ENCODE measurements at places on chromosomes 3 and 15.
A peak's percentile ranks its signal among the peaks of the same experiment; 100 is the strongest.

- no peak for DNase-seq
Observed at GRCh38 chr3:188205992-188206416, 52.0 kb downstream of the LPP start.

DNA sequence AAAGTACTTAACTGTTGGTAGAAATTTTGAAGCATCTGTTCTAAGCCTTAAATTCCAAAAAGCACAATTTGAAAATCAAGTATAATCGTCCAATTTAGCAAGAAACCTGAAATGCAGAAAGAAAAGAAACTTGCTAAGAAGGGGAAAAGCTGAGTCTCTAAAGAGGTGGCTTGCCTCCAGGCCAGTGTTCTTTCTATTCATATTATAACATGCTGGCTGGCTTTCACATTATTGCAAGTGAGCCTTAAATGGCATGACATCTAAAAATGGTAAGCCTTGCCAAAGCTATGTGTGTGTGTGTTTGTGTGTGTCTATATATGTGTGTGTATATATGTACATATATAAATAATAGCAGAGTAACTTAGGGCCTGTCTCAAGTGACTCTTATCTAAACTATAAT is 89.5 kb downstream of the FGF12 start:
- no peak for DNase-seq

- no peak for DNase-seq
Observed at GRCh38 chr3:170159459-170159858, 22.1 kb downstream of the PHC3 start.

- DNase-seq = no peak
Observed at GRCh38 chr3:180782195-180782984, 103.1 kb upstream of the CCDC39 start.

- no peak for DNase-seq
Observed at GRCh38 chr15:45199136-45199810, 11.5 kb upstream of the SHF start.

DNA sequence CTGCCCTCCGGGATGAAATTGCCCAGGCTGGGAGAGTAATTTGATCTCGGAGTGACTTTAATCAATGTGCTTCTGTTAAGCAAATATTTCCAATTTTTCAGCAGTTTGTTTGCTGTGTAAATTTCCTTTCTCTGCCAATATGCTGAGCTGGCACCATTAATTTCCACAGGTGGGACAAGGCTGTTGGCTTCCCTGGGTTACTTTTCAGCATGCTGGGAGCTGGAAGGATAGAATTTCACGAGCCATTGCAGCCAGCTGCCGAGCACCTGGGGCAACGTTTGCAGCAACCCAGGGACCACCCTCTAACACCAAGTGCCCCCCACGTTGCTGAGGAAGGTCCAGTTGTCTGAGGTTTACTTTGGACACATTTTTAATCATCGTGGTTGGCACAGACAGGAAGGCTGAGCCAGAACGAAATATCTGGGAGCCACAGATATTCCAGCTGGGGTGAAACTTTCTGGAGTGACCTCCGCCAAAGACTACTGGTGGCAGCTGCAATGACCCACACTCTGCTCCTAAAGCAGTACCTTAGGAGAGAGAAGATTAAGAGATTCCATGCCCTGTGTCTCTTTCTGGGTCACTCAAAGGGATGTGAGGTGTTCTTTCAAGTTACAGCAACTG is 293.3 kb upstream of the RGMA start:
- no peak for DNase-seq

DNA sequence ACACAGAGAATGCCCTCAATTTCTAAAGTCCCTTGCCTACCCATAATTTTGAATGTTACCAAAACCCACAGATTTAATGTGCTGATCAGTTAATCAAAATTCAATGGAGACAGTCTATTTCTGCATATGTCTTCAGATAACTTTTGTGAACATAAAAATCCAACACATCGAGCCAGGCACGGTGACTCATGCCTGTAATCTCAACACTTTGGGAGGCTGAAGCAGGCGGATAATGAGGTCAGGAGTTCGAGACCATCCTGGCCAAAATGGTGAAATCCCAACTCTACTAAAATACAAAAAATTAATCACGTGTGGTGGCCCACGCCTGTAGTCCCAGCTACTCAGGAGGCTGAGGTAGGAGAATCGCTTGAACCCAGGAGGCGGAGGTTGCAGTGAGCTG is 49.3 kb downstream of the PEAK1 start:
- DNase-seq = no peak

DNA sequence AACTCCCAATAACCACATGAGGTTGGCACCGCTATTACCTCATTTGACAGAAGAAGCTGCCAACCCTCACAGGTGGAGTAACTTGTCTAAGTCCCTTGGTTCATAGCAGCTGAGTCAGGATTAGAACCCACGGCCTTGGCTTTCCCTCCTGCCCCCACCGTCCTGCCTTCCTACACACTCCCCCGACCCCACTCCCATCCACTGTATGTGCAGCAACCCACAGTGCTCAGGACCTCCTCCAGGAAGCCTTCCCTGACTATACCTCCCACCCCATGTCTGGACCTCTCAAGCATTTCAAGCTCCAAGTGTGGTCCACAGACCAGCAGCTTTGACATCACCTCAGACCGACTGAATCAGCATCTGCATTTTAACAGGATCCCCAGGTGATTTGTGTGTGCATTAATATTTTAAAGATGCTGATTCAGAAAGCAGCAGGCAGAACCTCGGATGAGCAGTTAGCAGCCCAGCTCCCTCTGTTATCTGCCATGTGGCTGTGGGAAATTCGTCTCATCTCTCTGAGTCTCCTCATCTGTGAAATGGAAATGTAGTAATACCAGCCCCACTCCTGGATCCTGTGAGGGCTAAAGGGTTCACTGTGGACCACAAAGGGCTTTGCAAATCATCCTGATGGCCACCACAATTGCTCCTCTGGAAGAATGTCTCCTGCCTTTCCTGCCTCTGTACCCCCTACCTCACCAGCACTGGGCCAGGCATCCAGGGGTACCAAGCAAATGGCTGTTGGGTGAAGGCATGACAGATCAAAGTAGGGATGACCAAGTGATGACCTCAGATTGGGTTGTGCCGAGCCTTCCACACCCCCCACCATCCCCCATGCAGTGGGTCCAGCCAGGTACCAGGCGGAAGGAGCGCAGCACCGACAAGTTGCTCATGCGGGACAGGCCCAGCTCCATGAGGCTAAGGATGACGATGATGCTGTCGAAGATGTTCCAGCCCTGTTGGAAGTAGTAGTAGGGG is 62.7 kb downstream of the SCN5A start:
- no peak for DNase-seq

DNA sequence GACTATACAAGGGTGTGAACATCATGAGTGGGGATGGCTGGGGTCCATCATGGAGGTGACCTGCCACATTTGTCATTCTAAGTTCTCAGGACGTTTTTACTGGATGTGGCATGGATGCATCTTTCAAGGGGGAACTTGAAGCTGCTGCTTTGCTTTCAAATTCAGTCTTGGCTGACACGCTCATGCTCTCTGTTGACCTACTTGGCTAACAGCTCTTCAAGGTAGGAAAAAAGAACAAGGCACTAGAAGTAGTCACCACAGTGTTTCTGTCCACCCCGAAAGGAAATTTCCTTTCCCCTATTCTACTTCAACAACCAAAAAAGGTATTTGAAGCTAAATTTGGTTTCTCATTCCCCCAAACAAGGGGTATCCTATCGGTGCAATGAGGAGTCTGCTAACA is 15.0 kb downstream of the STIMATE start:
- DNase-seq = no peak

- DNase-seq = no peak
Observed at GRCh38 chr3:64259636-64260035, 34.4 kb upstream of the PRICKLE2 start.

GRCh38 chr3:46599590-46599989 is 12.7 kb upstream of the FAM240A start:
- no peak for DNase-seq

- no peak for DNase-seq
Observed at GRCh38 chr3:89488800-89489580, 381.6 kb downstream of the EPHA3 start.

GRCh38 chr15:36737430-36737891 is 158.0 kb downstream of the CDIN1 start:
- DNase-seq = no peak

DNA sequence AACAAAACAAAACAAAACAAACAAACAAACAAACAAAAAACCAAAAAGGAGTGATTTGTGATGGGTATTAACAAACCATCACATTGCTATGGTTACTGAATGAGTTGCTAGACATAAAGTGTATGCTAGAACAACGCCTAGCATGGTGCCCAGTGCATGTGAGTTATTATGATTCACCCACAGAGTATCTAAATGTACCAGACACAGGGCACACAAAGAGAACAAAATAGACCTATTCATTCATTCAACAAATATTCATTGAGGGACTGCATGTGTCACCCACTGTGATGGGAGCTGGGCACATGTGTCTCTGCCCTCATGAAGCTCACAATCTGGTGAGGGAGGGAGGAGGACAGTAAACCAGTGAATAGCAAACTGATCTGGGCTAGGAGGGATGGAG is 11.6 kb upstream of the ACAN start:
- no peak for DNase-seq

DNA sequence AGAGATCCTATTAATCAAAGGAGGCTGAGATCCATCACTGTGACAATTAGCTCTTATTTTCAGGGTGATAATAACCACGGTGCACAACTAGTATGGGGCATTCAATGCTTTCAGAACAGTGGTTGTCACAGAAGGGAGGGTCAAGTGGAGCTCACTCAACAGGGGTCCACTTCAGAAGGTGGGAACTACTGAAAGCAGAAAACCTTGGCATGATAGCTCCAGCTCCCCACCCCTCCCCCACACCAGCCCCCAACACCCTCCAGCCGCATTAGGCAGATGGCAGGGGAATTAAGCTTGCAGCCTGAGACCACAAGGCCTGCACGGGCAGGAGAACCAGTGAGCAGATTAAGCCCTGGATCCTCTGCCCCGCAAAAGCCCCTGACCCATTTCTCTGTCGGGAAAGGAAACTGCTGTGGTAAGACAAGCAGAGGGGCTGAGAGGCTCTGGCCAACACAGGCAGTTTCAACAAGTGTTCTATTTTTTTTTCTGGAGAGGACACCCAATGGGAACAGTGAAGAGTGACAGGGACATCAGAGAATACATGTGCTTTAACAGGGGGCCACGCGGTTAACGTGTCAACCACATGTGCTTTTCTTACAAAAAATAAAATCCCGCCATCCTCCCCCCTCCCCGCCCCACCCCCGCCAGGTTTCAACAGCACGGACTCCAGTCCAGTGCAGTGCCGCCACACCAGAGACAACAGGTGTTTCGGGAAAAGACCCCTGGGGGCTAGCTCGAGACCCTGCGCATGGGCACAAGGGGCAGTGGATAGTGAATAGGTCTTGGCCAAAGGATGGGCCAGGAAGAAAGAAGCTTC is 997 bp downstream of the FYCO1 start:
- peak; percentile 9 for DNase-seq

DNA sequence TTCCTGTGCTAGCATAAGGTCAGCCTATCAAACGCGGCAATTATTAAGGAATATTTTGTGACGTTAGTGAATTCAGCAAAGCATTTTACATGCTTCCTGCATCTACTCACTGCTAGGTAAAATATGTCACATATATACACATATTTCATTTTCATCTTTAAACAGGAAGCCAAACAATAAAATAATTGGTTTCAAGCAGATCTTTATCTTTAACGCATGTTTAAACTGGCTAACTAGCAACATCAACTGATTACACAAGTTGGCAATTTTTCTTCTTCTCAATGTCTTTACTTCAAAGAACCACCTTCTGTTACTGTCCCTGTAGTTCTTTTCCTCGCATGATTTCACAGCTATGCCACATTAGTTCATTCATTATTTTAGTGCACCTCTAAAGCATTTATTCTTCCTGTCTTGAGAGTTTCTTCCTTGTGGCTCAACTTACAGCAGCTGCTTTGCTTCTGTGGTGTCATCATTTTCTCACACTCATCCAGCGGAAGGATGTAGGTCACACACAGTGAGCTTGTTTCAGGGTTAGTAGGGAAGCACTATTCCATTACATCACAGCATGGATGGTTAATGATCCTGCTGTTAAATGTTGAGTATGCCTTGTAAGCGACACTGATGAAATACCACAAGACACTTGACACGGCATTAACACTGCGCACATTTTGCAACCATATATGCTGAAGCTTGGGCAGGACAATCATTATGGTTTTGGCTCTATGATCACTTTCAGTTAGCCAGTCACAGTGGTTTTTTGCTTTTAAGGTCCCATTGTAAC is 2.3 kb upstream of the BCHE start:
- DNase-seq = no peak

DNA sequence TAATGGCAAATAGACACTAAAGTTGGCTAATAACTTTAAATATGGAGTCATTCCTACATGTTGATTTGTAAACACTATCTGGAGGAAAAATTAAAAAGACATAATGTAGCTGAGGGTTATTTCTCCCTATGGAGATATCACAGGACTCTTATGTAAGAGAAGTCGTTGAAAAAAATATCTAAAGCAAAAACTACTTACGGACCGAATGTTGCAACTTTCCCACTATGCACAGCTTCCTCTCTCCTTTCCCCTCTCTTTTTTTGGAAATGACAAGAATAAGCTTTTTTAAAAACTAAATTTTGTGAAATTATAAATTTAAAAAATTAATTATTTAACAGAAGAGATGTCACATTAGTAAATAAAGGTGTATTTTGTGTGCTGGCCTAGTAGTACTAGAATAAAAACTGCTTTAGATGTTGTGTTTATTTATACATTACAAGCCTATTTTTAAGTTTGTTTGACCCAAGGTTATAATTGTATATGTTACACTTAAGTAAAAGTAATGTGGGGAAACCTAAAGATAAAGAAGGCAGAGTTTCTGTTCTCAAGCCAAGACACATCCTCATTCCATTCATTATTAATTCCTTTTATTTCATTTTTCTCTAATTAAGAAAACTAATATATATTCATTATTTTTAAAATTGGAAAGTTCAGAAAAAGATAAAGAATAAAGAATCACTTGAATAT is 20.7 kb upstream of the PPARG start:
- no peak for DNase-seq

DNA sequence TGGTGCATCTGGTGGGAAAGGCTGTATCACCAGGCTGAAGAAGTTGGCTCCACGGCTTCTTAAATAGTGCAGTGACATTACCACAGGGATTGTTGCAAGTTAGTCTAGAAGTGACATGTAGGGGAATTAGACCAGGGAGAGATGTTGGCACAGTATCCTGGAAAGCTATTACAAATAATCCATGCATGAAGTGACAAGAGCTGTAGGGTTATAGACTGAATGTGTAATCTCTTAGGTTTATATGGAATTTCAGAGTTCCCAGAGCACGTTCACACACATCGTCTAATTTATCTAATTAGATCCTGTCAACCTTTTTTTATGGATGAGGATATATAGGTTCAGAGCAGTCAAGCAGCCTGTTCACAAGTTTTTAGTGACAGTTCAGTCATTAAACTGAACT is 37.3 kb upstream of the APH1B start:
- no peak for DNase-seq

DNA sequence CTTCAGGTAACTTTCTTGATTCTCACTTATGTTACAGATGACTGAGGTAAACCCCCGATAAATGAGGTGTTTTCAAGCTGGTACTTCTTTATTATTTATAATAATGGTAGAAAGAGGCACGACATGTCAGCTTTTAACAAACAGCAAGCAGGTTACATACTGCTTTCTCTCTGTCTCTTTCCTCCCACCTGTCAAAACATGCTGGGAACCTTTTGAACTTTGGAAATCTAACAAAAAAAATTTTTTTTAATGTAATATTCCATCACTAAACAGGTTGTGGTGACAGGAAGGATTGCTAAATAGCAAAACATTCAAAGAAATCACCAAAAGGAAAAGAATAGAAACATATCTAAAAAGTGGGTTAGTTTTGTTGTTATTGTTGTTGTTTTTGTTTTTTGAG is 48.2 kb downstream of the ANO10 start:
- DNase-seq = no peak

GRCh38 chr3:129749692-129750091 is 143.2 kb upstream of the PLXND1 start:
- no peak for DNase-seq

Data from activated CD4-positive, alpha-beta T cell treated with anti-CD3 and anti-CD28 coated beads, Interleukin-2, amount 50 U/mL, for 24 hours (primary cell).